ENCODE measurements at places on chromosomes 5 and 9.

- peak; percentile 76 for DNase-seq
Measured at GRCh38 chr9:97938081-97938644, at the start of gene HEMGN. TSS of gene HEMGN (minus strand) at chr9:97938172. CDS start at chr9:97938136, 36 bp downstream.

GRCh38 chr5:123089914-123090660 is 1.0 kb downstream of the PRDM6 start:
- DNase-seq, result no peak

GRCh38 chr5:89769975-89770374 is 639.6 kb downstream of the CETN3 start:
- no peak for DNase-seq

DNA sequence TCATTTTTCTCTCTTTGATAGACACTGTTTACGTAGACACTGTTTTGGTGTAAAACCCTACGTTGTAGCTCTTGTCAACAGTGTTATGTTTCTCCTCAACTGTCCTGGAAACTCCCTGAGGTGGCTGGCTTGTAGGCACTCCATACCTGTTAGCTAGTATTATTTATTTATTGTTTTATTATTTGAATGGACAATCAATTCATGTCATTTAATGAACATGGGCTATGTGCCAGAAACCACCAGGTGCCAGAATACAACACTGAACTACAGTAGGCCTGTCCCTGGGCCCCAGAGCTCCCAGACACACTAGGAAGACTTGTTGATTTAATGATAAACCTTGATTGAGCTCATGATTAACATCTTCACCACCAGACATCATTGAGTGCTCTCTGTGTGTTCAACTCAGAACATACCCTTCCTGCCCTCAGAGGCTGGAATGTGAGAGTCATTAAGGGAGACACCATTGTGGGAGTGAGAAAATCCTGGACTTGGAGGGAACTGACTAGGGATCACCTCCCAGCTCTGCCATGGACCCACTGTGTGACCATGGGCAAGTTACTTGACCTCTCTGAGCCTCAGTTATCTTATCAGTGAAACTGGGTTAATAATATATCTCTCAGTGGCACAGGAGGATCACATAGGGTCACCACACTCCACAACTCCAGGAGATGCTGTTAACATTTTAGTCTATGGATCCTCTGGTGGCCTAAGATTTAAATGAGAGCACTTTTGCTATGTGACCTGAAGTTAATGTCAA is 19.2 kb downstream of the IRF1 start:
- no peak for DNase-seq

GRCh38 chr5:160493806-160494338 is 72.2 kb downstream of the PTTG1 start:
- no peak for DNase-seq

DNA sequence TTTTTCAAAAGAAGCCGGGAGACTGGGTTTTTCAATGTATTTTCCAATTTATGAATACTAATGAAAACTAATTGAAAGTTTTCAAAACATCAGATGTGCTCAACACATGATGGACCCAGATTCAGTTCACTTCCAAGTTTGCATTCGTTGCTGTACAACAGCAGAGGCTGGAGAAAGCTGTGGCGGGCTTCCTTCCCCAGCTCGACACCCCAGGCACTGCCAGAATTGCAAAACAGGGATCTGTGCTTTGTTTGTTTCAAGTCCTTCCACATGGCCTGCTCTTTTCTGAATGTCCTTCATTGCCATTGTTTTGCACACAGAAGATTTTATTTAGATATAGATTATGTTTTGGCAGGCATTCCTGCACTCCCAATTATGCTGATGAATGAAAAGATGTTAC is 30.3 kb upstream of the INSYN2B start:
- no peak for DNase-seq

- DNase-seq, result no peak
Measured at GRCh38 chr9:84744726-84745125, 75.2 kb downstream of the NTRK2 start.

- no peak for DNase-seq
Measured at GRCh38 chr5:149412783-149413476, 33.8 kb upstream of the IL17B start.

DNA sequence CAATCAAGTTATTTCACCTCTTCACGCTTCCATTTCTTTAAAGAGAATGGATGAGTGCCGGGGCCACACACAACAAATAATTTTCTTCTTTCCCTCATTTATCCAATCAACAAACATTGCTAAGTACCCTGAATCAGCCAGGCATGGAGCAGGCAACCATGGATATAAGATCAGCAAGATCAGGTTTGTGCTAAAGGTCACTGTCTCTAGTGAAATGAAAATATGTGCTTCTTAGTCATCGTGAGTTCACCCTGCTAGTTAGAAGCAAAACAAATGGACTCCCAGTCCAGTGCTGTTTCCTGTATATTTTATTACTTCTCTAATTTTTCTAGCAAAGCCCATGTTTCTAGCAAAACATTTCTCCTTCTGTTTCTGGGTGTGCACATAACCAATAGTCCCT is 629.2 kb downstream of the BNC2 start:
- no peak for DNase-seq

DNA sequence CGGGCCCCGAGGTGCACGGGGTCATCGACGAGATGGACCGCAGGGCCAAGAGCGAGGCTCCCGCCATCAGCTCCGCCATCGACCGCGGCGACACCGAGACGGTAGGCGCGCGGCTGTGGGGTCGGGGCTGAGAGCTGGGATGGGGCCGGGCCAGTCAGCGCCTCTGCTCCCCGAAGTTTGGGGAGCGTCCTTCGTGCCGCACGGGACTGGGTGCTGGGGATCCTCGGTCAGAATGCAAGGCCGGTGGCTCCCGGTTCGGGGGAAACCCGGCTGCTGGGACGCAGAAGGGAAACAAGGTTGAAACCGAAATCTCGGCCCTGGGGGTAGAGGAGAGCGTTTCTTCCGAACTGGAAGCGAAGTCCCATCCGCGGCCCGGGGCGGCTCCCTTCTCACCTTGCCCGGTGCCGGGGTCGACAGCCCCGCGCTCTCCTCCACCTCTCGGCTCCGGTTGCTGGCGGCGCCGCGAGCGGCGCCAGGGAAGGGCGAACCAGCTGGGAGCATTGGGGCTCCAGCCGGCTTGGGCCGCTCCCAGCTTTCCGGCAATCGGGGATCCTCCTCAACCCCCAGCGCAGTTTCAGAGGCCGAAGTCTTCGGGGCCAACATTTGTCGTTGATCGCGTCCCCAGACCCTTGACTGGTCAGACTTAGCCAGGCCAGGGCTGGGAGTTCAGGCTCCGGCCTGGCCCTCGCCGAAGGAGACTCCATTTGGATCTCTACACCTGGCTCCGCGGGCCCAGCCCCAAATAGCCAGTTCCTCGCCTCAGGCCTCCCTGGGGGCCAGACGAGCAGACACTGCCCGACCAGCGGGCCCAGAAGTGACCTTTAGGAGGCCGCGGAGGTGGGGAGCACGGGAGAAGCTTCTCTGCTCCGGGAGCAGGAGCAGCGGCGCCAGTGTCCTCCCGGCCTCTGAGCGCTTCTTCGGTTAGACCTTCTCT is 1.1 kb downstream of the LHX2 start:
- DNase-seq, result no peak

Data from KG1 (cell line).